ENCODE measurements at places on chromosomes 7 and 10.

DNA sequence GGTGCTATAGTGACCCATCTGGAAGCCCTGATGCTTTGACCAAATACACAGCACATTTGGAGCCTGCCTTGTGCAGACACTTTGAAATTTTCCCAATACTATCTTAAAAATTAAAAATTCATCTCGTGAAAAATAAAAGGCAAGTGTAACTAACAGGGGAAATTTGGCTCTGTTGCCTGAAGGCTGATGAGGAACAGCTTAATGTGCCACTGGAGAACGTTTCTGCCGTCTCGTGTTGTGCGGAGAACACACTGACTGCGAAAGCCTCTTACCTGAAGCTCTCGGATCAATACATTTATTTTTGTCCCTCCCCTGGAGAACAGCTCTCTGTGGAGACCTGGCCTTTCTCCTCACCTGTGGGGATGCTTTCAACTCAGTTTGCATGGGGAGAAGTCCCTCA, 77.2 kb upstream of the CHST15 start:
- DNase-seq: no peak

DNA sequence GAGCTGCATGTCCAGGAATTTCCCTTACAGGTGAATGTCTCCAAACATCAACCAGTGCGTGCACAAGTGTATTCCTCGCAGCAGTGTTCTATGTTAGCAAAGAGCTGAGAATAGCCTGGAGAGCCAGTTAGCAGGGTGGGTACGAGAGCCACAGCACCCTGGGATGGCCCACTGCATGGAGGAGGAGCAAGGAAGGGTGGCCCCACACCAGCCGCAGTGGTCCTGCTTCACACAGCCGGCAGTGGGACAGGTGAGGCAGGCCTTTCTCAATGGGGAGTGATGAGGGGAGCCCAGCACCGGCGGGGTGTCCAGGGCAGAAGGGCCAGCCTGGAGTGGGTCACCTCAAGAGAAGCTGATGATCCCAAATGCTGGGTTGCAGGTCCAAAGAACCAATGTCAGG, 240.7 kb downstream of the TCERG1L start:
- no peak for DNase-seq

DNA sequence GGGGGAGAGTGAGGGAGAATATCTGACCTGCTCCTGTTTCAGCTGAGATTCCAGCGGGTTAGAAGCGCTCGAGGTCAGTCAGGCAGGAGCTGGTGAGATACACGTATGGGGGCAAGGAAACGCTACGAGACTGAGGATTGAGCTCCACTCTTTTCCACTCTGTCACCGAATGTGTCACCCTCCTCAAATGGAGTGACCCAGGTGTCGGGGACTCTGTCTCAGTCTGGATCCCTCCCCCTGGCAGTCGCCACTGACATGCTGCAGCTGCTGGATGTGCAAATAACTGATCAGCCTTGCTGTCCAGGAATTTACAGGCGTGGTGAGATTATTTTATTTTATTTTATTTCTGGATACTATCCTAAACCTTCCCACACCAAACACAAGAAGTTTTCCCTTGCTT, 100.9 kb upstream of the DPP6 start:
- DNase-seq: no peak

GRCh38 chr7:70072220-70072619, 473.9 kb downstream of the AUTS2 start:
- no peak for DNase-seq

DNA sequence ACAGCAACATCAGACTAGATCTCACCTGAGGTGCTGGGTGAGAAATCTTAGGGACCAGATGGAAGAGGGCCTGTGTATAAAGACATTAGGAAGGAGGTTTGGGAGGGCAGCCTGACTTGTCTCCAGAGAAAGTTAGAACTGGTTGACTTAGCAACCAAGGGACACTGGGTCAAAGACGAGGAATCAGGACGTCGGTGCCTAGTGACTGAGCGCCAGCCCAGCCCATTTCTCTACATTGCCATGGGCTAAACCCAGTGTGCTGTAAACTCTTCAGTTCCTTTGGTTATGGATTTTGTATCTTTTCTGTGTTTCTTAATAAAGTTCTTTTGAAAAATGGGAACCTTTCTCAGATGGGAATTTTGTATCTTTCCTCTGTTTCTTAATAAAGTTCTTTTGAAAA, 12.3 kb downstream of the TRIM56 start:
- DNase-seq: no peak

DNA sequence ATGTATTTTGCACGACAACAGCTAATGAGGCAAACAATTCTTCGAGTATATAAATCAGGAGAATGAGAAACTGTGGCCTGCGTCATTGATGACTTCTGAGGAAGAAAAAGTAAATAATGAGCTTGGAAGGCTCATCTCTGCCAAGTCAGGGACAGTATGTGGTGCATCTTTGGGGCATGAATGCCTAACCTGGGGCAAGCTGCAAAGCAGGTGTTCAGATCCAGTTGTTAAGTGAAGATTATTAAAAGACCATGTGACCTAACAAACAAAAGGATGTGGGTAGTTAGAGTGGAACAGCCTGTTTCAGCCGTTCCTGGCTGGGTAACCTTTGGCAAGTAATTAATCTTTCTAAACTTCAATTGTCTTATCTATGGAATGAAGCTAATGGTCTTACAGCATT, 93.0 kb downstream of the LYZL2 start:
- DNase-seq: no peak

DNA sequence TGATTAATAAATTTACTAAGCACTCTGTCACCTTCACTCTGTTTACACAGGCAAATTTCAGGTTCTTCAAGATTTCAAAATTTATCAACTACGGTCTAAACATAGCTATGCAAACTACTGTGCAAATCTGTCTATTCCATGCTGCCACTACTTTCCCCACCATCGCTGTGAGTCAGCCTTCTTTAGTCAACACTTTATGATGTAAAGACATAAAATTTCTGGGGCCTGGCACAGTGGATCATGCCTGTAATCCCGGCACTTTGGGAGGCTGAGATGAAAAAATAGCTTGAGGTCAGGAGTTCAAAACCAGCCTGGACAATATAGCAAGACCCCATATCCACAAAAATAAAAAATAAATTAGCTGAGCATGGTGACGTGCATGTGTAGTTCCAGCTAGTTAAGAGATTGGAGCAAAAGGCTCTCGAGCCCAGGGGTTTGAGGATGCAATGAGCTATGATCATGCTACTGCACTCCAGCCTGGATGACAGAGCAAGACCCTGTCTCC, 42.6 kb downstream of the CNOT4 start:
- DNase-seq: no peak

GRCh38 chr7:26681819-26682418, 182.5 kb downstream of the SKAP2 start:
- no peak for DNase-seq

- no peak for DNase-seq
These were observed 102.8 kb upstream of the ARID5B start for GRCh38 chr10:61798713-61799112.

DNA sequence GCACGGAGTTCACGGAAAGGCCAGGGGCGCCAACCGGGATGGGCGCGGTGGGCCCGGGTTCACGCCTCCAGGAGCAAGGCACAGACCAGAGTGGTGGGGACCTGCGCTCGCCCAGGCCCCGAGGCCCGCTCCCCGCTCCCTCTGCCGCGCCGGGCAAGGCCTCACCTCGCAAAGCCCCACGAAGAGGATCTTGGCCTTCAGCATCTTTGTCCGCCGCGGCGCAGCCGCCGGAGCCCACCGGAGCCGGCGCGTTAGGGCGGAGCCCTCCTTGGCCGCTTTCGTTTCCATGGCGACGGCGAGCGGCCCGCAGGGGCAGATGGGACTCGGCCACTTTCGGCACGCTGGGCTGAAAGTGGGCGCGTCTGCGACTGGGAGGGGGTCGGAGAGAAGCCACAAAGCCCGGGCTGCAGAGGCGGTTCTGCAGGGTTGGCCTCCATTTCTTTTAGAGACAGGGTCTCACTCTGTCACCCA, 944.4 kb upstream of the ZNF722 start:
- no peak for DNase-seq
